ENCODE measurements at places on chromosomes 5 and 9.

- no peak for DNase-seq
Measured at GRCh38 chr9:132418726-132419363, 8.8 kb downstream of the CFAP77 start.

GRCh38 chr9:121369595-121370265 is at the start of gene STOM:
TSS of gene STOM (minus strand) at chr9:121370250. CDS start at chr9:121370187, 63 bp downstream.
- DNase-seq, result peak; percentile 50

GRCh38 chr5:58918021-58918729 is 335.3 kb downstream of the RAB3C start:
- DNase-seq, result no peak

DNA sequence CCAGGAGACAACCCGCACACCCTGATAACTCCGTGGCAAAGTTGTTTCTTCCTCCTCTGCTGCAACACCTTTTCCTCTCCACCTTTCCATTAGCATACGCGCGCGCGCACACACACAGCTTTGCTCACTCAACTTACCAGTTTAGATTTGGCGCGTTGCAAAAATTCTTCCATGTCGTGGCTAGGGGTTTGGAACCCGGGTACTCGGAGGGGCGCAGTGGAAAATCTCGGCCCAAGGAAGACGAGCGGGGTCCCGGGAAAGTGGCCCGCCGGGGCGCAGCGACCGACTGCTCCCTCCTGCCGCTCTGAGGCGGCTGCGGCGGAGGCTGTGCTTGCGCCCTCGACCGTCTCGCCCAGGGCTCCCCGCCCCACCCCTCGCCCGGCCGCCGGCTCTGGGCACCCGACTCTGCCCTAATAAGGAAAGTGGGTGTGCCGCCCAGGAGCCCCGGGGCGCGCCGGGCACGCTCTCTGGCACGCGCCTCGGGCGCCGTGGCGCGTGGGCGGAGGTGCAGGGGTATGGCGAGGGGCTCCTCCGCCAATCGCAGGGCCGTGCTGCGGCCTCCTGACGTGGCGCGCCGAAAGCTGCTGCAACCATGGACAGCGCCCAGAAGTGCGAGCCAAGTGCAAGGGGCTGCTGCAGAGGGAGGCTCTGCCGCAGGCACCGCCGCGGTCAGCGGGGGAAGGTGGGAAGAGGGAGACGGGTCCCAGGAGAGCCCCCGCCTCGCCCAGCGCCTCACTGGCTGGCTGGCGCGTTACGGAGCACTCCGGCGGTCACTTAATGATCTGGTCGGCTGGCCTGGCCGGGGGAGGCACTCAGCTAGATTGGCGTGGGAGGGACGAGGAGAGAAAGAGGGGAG is at the start of gene PRUNE2:
PRUNE2 (minus strand) TSS at position 324 of the 856 bp plus-strand sequence; CDS start at position 173, 151 bp downstream.
- peak; percentile 87 for DNase-seq

DNA sequence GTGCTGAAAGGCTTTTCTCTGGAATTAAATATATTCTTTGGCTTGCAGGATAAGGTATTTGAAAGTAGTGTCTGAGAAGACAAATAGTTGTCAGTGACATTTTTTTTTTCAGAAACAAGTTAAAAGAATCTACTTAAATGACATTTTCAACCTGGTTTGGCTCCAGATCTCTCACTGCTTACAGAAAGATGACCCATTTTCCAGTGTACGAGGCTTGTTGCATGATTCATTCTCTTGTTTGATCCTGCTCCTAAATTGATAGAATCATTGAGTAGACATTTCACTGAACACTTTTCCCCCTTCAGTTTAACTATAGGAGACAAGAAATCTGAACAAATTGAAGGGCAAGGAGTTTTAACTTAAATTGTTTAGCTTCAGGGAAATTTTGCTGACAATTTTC is 546.1 kb downstream of the ZNF608 start:
- no peak for DNase-seq

GRCh38 chr9:38025166-38025565 is 43.9 kb downstream of the SHB start:
- DNase-seq, result no peak

- DNase-seq, result no peak
Measured at GRCh38 chr9:36486329-36486932, 86.3 kb upstream of the MELK start.

- DNase-seq, result no peak
Measured at GRCh38 chr9:122379340-122379739, 8.5 kb downstream of the PTGS1 start.

GRCh38 chr5:79513308-79513703 is 628 bp downstream of the HOMER1 start:
- no peak for DNase-seq

GRCh38 chr5:33944543-33945132 is 8.5 kb downstream of the RXFP3 start:
- no peak for DNase-seq

DNA sequence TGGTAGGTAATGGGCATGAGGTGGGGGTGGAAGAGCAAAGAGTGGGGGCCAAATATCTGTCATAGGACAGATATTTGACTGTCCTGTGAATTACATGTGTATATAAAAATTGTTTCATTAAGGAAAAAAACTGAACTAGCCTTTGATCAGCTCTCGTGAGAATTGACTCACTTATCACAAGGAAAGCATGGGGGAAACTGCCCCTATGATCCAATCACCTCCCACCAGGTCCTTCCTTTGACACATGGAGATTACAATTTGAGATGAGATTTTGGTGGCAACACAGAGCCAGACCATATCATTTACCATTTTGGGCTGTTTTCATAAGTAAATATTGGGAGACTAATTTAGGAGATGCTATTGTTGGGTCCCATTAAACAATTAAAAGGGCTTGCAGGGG is 63.2 kb upstream of the FYB1 start:
- no peak for DNase-seq

GRCh38 chr5:169637085-169637548 is at the start of gene DOCK2:
TSS of gene DOCK2 (plus strand) at chr5:169637275. CDS start at chr5:169637327, 52 bp downstream.
- DNase-seq, result no peak

- DNase-seq, result no peak
Measured at GRCh38 chr9:16625811-16626210, 244.7 kb downstream of the BNC2 start.

GRCh38 chr9:129626625-129627284 is 792 bp downstream of the NTMT1 start:
- no peak for DNase-seq

- peak; percentile 17 for DNase-seq
Measured at GRCh38 chr5:119453040-119453373, 710 bp downstream of the HSD17B4 start.

DNA sequence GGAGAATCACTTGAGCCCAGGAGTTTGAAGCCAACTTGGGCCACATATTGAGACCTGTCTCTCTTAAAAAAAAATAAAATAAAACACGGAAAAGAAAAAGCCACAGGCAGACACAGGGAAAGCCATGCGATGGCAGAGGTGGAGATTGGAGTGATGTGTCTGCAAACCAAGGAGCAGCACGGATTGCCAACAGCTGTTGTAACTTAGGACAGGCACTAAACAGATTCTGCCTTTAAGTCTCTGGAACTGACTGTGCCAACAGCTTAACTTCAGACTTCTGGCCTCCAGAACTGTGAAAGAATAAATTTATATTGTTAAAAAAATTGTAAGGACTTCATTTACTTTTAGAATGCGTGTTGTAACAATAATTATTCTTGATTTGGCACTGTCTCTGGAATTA is 318.5 kb upstream of the CHD1 start:
- DNase-seq, result no peak

- no peak for DNase-seq
Measured at GRCh38 chr5:66010476-66010875, 84.1 kb downstream of the ERBIN start.

DNA sequence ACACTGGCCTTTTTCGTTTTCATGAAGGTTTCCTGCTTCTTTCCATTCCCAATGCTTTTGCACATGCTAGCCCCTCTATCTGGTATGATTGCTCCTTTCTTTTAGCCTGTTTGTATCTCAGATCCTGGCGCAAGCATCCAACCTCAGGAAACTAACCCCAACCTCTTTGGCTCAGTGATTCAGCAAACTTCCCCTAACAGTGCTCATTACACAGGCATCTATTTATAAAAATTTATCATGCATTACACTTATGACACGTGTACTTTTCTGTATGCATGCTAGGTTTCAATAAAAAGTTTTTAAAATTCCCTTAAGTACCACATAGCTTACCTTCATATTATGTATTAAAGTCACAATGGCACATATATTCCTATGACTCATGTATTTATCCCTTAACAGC is 218.9 kb downstream of the EPB41L4A start:
- no peak for DNase-seq

DNA sequence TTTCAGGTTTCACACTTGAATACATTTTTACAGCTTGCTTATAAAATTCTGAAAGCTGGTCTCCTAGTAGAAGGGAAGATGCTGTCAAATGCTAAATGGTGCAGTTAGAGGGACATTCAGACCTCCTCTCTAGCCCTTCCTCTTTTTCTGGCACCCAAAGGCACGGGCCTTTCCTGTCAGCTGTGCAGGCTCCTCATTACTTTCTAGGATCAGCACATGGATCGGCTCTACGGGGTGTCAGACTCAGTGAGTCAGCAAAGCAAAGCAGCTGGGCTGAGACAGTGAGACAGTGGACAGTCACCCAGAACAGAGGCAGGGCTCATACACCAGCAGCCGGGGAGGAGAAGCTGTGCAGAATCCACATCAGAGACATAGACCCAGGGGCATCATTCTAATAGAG is 80.0 kb upstream of the TNC start:
- no peak for DNase-seq

GRCh38 chr5:79729679-79730078 is 40.0 kb downstream of the CMYA5 start:
- no peak for DNase-seq

- DNase-seq, result no peak
Measured at GRCh38 chr5:122738088-122738487, 36.8 kb upstream of the SNX2 start.

- DNase-seq, result no peak
Measured at GRCh38 chr9:89418882-89419640, 78.9 kb downstream of the SEMA4D start.

- DNase-seq, result no peak
Measured at GRCh38 chr9:3534614-3535404, 9.0 kb upstream of the RFX3 start.

- no peak for DNase-seq
Measured at GRCh38 chr9:137486141-137486490, 27.0 kb upstream of the NSMF start.

- DNase-seq, result no peak
Measured at GRCh38 chr5:10192309-10192708, 57.4 kb downstream of the ATPSCKMT start.

- DNase-seq, result no peak
Measured at GRCh38 chr5:95390812-95391492, at the start of gene FAM81B. TSS of gene FAM81B (plus strand) at chr5:95391366. CDS start at chr5:95391390, 24 bp downstream.

GRCh38 chr5:38208782-38209378 is 49.5 kb upstream of the EGFLAM start:
- peak; percentile 90 for DNase-seq

DNA sequence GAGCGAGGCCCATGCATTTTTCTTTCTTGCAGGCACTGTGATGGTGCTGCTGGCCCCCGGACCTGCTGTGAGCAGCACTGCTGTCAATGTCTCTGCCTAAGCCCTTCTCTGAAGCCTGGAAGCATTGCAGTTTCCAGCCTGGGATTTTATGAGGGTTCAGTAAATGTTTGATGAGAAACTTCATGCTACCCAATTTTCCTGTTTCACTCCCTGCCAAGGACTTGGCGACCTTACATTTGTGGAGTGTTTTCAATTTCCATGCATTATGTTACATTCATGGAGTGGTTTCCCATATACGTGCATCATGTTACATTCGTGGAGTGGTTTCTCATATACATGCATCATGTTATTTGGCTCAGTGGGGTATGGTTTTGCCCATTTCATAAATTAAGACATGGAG is 90.7 kb upstream of the PTCH1 start:
- no peak for DNase-seq

GRCh38 chr5:88964831-88965230 is 81.8 kb upstream of the MEF2C start:
- no peak for DNase-seq

DNA sequence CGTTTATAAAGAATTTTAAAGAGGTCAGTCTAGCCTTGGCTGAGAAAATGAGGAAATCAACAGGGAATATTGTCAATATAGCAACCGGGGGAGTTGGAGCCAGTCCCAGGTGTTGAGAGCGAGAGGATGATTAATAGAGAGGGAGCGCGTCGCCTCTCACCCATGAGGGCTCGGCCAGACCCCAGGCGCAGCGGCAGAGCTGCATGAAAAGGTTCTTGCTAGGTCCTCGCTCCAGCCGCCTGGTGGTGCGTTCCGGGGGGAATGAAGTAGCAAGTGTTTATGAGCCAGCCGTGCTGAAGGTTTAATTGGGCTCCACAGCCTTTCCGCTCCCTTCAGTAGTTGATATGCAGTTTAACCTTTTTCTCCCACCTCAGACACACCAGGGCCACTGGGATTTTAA is 167.3 kb upstream of the IRX1 start:
- DNase-seq, result no peak

DNA sequence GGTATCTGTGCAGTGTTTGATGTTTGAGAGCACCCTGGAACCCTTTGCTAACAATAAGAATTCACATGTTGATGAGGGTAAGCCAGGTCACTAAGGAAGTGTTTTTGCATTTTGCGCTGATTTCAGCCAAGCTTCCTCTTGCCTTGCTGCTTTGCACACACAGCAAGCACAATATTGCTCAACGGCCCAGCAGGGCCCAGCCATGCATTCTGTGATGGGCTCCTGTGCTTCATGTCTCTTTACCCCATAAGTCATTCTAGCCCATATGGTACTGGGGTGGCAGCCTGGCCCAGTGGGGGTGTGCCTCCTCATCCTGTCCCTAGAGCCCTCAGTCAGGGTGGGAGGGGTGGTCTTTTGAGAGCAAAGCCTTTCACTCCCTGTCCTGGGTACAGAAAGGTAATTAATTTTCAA is 481.3 kb downstream of the GADD45G start:
- DNase-seq, result no peak

DNA sequence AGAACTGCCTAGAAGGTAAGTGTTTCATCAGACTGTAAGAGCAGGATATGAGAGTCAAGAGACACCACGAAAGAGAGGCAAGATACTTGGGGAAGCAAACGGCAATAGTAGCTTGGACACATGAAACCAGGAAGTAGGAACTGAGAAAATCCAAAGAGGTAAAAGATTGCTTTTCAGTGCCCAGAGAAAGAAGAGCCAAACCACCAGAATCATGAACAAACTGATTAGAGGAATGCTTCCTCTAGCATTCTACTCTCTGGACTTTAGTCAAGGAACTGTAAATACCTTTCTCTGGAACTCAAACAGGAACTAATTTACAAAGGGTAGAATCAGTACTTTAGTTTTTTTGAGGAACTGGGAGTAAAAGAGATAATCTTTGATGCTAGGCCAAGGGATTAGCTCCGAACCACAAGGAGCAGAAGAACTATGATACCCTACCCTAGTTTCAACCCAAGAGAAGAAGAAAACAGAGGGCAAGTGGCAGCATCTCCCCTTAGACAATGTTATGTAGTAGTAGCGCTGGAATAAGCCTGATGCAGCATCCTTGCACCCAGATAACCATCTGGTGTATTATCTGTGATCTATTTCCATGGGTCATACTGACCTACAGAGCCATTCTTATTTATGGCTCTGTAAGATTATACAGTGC is 41.3 kb downstream of the EFCAB9 start:
- no peak for DNase-seq

- DNase-seq, result no peak
Measured at GRCh38 chr9:76803762-76804161, 39.5 kb downstream of the PCA3 start.

Measured in spinal cord (tissue), 10 donors.